ENCODE measurements at places on chromosomes 4 and X.

DNA sequence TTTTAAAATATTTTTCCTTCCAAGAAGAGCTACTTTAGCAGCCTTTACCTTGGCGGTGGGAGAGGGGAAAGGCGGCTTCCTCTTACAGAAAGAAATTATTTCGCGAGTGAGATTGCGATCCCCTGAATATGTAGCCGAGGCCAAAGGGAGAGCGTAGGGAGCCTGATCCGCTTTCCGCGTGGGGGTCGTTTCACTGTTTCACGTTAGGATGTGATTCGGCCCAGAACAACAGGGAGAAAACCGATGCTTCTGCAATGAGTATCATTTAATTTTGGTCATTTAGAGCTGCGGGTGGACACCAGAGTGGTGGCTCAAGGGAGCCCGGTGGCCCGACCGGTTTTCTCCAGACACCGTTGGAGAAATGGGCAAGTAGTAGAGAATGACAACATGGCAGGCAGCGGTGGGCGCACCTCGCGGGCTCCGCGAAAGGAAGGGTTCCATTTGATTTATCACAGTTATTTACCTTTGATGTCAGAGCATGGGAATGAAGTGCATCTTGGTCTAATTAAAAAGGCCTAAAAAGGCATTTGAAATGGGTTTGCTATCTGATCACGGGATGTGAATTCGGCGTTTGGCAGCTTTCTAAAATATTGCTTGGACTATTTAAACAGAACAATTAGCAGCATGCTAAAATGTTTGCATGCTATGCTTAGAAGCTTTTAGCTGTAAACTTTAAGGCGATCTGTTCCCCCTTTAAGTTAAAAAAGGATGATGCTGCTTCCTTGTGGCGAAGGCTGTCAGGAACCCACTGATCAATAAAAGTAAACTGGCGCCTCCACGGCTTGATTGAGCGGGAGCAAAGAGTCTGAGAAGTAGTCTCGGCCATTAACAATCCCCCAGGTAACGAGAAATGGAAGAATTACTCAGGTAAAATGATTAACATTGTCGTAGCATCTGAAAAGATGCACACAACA lies 2.0 kb upstream of the PCDH19 start:
- no peak for DNase-seq

- no peak for DNase-seq
These were observed 142.4 kb upstream of the GLRA2 start for GRCh38 chrX:14386981-14387380.

- no peak for DNase-seq
These were observed 7.3 kb downstream of the TSR2 start for GRCh38 chrX:54447461-54447860.

- no peak for DNase-seq
These were observed 28.4 kb upstream of the TADA2B start for GRCh38 chr4:7014815-7015214.

DNA sequence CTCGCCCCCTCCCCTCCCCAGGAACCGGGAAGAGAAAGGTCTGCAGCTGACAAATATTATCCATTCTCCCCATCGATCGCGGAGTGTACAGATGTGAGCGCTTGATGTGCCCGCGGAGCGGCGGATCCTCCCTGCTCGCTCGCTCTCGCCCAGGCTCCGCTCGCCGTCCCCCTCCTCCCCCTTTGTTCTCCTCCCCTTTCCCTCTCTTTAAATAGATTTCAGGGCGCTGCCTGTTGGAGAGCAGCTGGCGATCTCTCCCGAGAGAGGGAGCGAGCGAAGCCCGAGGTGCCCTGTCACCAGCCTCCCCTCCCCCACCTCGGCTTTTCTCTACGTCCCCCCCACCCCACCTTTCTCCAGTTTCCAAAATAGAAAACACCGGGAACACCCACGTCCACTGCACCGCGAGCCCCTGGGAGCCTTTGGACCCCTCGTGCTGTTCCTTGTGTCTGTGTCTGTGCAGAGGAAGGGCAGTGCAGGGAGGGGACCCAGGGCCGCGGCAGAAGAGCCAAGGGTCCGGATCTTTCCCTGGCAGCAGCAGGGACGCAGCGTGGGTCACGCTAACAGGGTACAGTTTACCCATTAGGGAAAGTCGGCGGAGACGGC lies 56.6 kb upstream of the BCOR start:
- DNase-seq = peak; percentile 75

- DNase-seq = no peak
These were observed 34.0 kb downstream of the NAF1 start for GRCh38 chr4:163132469-163133218.

DNA sequence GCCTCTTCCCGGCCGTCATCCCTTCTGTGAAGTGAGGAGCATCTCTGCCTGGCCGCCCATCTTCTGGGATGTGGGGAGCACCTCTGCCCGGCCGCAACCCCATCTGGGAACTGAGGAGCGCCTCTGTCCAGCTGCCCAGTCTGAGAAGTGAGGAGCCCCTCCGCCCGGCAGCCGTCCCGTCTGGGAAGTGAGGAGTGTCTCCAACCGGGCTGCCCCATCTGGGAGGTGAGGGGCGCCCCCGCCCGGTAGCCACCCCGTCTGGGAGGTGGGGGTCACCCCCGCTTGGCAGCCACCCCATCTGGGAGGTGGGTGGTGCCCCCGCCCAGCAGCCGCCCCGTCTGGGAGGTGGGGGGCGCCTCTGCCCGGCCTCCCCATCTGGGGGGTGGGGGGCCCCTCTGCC lies 142.3 kb downstream of the LAS1L start:
- no peak for DNase-seq

DNA sequence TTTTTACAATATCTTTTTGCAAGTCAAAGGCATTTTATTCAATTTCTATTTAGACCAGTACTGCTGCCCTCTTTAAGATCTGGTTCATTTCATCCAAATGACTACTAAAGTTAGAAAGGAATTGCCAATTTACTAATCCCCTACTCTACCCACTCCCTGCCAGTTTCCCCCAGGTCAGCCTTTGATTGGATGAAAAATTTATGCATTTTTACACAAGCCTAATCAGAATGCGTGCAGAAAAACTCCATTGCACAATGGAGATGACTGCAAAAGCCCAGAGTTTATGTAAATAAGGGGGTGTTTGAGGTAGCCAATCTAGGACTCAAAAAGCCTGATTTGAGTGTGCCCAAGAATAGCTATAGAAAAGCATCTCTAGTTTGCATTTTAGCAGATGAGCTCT lies 310.6 kb downstream of the PABPC4L start:
- no peak for DNase-seq

GRCh38 chr4:142377342-142378091 lies 468.6 kb downstream of the INPP4B start:
- no peak for DNase-seq

- peak; percentile 50 for DNase-seq
These were observed 126.8 kb downstream of the IRF2 start for GRCh38 chr4:184347251-184348239.

GRCh38 chrX:5449323-5449722 lies 779.3 kb downstream of the NLGN4X start:
- no peak for DNase-seq

DNA sequence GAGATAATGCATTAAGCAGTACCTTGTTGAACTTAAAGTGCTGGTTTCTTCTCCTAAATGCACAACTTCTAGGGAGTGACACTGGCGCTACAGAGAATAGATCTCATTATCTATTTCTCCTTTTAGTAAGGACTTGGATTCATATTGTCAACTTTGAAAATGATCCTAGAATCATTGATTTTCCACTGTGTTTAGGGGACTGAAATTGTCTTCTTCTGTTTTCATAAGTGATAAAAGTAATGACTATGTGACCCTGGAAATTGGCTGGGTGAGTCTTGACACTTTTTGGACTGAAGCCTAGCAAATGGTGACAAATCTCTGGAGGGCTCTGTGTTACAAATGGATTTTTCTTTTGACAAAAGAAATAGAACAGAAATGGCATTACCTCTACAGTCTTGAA lies 167.8 kb downstream of the NDST4 start:
- no peak for DNase-seq

DNA sequence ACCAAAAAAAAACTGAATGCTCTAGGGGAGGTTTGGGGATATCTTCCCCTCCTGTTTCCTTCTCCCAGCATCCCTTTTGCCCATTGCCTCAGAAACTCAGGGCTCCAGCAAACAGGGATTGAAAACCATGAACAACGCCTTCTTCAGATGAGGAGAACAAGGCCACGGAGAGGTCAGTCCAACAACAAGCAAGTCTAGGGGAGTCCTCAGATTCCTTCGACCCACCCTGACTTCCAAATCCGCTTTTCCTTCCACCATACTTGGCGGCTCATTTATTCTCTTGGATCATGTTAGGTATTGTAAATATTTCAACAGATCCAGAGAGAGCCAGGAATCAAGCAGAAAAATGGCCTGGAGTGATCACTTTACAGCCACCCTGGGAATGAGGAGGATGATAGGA lies 21.9 kb downstream of the REELD1 start:
- DNase-seq = no peak

- no peak for DNase-seq
These were observed 56.9 kb downstream of the KDR start for GRCh38 chr4:55068522-55068921.

DNA sequence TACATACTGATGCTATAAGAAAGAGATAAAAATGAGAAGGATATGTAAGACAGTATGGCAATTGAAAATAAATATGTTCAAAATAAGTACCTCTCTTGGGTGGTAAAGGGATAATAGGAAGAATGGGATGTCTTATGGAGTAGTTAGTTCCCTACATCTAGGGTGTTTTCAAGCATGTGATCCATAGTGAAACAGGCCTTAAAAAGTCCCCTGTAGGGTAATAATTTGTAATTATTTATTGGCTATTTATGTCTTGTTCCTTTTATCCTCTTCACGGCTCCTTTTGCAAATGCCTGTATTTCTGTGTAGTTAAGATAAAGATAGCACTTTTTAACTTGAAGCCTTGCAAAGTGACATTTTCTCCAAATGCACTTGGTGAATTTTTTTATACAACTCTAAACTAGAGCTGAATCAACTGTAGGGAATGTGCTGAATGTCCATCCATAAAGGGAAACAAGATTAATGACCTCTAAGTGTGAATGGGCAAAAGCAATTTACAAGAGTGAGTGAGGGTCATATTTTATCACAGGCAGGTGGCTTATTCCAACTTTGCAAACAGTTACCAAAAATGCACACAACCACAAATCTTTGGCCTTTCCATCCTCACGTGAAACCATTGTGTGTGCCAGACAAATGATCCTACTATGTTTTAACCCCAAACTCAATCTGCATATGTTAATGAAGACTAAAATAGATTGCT lies 299.0 kb downstream of the KCNIP4 start:
- no peak for DNase-seq

GRCh38 chr4:60737858-60738257 lies 462.3 kb upstream of the ADGRL3 start:
- no peak for DNase-seq
